ENCODE measurements at places on chromosomes 6 and 20.

- DNase-seq = no peak
Measured at GRCh38 chr20:22338140-22338708, 246.1 kb downstream of the FOXA2 start.

GRCh38 chr20:21312813-21313474 lies 9.8 kb downstream of the XRN2 start:
- no peak for DNase-seq

DNA sequence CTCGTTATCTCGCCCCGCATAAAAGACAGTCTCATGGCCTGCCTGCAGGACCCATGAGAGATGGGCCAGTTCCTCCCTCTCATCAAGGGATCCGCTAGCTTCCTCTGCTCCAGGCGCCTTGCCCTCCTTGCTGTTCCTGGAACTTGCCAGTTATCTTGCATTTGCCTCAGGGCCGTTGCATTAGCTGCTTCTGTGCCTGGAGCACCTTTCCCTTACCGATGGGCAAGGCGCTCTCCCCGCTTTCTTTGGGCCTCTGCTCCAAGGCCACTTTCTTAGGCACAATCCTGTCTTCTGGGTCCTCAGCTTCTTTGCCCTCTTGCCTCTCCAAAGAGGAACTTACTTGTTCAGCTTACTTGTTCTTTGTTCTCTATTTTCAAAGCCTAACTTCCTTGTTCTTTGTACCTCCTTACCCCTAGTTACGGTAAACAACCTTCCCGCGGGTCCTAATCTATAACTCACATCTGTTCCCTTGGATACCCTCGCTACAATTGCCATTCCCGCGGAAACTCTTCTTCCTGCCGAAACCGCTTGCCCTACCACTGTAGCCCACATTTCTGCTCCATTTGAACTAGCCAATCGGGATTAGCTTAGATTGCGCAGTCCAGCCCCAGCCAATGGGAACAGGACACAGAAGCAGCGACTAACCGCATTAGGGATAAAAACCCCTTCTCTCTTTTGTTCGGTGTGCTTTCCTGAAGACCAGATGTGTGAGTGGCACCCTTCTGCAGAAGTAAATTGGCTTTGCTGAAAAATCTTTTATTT lies 887 bp upstream of the NSFL1C start:
- no peak for DNase-seq

DNA sequence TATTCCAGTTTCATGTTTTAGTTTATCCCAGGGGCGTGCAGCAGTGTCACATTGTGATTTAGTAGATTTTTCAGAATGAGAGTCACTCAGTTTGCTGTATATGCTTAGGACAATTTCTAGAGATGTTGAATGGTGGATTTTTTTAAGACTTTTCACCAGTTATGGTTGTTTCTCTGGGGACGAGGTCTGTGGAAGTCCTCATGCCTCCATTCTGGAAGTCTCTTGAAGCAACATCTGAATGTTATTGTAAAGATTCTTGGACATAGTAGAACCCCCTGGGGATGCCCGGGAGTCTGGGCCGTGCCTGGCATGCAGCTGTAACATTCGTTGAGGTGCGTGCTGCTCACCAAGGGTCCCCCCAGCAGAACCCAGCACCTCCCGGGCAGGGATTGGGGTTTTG lies 341.5 kb downstream of the CDH4 start:
- no peak for DNase-seq

DNA sequence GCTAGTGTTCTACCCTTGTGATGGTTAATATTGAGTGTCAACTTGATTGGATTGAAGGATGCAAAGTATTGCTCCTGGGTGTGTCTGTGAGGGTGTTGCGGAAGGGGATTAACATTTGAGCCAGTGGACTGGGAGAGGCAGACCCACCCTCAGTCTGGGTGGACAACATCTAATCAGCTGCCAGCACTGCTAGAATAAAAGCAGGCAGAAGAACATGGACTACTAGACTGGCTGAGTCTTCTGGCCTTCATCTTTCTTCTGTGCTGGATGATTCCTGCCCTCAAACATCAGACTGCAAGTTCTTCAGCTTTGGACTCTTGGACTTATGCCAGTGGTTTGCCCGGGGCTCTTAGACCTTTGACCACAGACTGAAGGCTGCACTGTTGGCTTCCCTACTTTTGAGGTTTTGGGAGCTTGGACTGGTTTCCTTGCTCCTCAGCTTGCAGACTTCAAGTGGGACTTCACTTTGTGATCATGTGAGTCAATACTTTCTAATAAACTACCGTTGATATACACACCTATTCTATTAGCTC lies 50.1 kb downstream of the SDHAF4 start:
- DNase-seq = no peak

DNA sequence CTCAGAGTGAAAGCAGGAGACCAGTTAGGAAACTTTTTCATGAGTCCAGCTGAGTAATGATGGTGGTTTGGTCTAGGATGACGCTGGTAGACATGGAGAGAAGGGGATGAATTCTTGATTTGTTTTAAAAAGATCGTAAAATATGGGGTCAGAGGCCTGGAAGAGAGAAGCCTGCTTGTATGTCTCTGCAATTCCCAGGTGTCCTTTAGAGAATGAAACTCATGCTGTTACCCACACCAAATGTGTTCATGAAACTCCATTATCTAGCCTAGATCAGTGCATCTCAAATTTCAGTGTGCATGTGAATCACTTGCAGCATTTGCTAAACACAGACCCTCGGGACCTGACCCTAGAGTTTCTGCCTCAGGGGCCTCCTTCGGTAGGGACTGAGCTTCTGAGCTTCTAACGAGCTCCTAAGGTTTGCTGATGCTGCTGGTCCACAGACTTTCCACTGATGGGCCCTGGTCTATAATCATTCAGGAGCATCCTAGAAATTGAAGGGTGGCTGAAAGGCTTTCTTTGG lies 302.0 kb upstream of the PLCB4 start:
- DNase-seq = no peak

DNA sequence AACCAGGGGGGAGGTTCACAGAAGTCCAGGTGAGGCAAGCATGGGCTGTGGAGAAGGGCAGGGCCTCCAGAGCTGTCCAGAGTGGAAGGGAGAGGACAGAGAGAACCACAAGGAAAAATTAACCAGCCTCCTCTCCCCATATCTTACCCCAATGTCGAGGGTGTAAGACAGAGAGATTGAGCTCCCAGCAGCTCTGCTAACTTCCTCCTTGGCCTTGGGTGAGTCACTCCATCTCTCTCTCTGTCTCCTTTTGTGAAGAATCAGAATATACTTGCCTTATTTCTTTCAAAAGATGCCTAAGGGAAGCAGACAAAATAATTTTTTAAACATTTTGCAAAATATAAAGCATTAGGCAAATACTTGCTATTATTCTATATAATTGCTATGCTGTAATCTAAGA lies 58.3 kb upstream of the IYD start:
- no peak for DNase-seq

- DNase-seq = no peak
Measured at GRCh38 chr20:15257569-15257870, 920.1 kb upstream of the FLRT3 start.

GRCh38 chr6:53718597-53719460 lies 53.3 kb upstream of the KLHL31 start:
- DNase-seq = no peak

DNA sequence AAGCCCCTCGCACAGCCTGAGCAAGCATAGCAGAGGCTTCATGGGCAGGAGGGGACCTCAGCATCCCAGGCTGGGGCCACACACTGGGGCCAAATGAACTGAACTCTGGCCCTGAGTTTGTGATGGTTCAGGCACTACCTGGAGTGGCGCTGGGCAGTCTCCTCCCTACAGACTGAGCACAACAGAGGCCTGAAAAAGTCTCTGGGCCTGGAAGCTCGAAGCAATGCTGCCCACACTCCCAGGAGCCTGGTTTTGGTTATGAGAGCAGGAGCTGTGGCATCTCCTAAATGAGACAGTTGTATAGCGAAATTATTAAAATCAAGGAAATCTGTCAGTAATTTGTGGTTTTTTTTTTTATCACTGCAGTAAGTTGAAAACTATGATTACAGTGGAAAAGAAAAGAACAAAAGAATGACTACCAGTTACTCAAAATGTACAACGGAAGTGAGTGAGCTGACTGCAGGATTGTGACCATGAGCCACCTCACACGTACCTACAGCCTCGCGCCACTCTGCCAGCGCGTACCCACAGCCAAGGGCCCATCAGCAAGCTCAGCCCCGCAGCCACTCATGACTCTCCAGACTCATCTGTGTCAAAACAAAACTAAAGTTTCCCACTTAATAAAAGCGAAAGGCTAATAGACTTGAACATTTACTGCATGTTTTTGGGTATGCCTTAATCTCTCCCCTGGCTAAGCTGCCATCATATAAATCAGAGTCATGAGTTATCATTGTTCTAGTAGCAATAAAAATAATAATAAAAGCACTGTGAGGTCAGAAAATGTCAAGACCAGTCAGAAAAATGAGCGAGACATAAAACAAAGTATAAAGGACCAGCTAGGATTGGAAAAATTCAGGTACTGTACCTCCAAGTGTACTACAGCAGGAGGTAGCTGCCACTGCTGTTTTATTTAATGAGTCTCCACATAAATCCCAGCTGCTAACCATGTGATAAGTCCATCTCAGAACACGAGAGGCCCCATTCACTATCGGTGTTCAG lies 177.0 kb downstream of the FOXC1 start:
- no peak for DNase-seq

- no peak for DNase-seq
Measured at GRCh38 chr20:10622657-10623418, 51.0 kb downstream of the JAG1 start.

GRCh38 chr6:315226-315625 lies 22.9 kb downstream of the DUSP22 start:
- DNase-seq = no peak

DNA sequence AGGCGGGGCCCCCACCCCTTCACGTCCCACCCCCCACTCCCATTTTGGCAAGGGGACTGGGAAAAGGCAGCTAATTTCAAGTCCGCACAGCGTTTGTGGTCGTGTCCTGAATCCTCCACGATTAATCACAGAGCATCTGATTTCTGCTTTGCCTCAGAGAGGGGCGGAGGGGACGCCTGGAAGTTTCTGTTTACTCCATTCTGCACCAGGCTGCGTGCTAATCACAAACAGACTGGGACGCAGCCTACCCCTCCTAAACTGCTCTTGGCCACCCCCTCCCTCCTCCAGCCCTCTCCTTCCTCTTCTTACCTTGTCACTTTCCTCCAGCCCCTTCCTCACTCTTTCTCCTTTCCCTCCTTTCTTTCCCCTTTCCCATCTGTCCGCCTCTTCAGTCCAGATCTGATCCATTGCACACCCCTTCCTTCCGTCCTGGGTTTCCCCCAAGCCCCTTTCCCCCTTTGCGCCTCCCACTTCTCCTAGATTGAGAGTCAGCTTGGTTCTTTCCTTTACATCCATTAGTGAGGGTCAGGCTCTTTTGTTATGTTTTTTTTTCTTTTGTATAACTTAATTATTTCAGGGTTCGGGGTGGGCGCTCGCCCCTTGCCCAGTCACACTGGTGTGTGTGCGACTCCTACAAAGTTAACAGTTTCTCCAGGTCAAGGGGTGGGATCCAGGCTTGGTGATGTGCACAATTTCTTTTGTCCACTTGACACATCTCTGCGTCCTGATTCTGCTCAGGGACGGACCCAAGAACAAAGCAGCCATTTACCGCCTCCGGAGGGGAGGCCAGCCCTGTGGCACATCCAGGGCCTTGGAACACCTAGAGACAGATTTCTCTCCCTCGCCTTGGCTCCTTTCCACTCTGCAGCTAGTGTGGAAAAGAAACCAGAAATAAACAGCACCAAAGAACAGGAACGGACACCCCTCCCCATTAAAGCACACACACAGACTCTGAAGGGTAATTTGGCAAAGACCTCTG lies 520 bp upstream of the RIPOR3 start:
- DNase-seq = no peak

DNA sequence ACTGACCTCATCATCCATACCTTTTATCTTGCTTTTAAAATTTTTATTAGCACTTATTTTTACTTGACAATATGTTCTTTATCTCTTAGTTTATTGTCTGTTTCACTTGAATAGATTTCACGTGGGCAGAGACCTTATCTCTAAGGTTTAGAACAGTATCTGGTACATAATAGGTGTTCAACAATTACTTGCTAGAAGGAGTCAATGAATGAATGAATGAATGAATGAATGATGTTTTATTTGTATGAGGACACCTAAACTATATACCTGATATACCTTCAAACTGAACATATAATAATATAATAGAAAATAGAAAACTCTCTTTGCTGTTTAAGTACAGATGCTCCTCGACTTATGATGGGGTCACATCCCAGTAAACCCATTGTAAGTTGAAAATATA lies 412.6 kb downstream of the CDKAL1 start:
- DNase-seq = no peak

GRCh38 chr6:54910921-54911320 lies 64.3 kb downstream of the FAM83B start:
- DNase-seq = no peak

- DNase-seq = no peak
Measured at GRCh38 chr6:134172706-134173365, 120.4 kb upstream of the SLC2A12 start.

DNA sequence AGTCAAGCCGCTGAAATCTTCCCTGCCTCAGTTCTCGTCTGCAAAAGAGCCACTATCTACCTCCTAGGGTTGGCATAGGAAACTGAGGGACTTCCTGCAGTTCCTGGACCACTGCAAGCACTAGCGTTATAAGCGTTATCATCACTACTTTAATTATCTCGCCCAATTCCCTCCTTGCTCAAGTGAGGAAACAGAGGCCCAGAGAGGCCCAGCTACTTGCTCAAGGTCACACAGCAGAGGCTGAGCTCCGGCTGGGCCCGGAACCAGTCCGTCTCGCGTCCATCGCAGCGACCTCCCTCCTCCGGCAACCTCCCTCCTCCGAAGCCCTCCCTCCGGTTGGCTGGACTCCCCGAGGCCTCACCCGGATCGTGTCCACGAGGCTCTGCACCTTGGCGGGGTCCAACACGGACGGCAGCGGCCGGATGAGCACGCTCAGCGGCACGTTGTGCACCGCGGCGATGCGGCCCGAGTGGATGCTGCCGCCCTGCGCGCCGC lies 338 bp downstream of the SRXN1 start:
- DNase-seq = no peak

DNA sequence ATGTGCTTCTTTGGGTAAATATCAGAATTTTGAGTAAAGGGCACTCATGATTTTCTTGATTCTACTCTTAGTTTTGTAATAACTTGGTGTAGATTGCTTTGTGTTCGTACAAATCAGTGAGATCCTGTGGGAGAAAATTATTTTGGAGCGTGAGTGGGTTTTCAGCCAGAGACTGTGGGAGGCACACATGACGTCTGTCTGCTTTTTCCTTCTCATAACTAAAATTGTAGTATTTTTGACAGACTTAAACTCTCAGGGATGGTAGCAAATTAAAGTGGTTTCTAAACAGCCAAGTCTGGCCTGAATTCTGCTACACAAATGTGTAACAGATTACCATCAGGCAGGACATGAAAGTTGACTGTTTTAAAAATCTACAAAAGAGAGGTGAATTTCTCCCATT lies 222.6 kb downstream of the OTOR start:
- DNase-seq = no peak

Data from activated CD4-positive, alpha-beta T cell treated with anti-CD3 and anti-CD28 coated beads, Interleukin-2, amount 50 U/mL, for 24 hours (primary cell).